ENCODE measurements at places on chromosomes 1 and 21.

DNA sequence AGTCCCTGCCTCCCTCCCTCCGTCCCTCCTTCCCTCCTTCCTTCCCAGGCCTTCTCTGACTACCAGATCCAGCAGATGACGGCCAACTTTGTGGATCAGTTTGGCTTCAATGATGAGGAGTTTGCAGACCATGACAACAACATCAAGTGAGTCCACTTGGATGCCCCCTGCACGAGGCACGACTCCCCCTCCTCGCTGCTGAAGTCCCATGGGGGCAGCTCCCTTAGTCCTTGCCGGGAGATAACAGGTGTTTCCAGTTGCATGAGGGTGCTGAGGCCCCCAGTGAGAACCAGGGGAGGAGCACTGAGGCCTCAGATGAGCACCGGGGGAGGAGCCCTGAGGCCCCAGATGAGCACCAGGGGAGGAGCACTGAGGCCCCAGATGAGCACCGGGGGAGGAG lies 200.0 kb downstream of the LIPI start:
- DNase-seq, result no peak

GRCh38 chr1:12302798-12303447 lies 73.1 kb downstream of the VPS13D start:
- DNase-seq, result no peak

- DNase-seq, result no peak
These were observed 13.2 kb downstream of the MEGF6 start for GRCh38 chr1:3598051-3598491.

DNA sequence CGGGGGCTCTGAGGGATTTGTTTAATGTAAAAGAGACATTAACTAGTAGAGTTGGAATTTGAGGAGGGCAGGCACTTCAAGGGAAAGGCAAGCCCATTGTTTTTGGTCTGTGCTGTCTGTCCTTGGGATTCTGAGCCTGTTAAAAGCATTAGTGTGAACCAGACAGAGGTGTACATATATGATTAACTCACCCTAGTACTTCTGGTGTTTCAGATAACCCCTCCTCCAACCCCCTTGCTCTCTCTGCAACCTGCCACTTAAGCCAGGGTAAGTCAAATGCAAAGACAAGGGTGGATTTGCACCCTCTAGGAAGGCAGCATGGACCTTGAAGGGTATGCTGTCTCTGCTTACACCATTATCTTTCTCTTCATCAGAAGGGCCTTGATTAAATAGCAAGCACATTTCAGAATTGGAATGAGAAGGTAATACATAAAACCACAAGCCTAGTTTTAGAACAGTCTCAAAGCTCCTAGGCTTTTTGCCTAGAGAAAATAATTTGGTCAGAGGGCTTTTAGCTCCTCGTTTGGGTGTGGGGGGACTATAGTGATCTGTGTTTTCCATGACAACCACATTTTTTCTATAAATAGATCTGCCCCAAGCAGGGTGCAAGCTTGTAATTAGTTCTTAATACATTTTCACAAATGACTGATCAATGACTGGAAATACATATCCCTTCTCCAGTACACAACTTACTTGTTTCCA lies 120.7 kb upstream of the SGIP1 start:
- no peak for DNase-seq

- no peak for DNase-seq
These were observed 53.4 kb downstream of the ATP1A1 start for GRCh38 chr1:116426401-116426800.

DNA sequence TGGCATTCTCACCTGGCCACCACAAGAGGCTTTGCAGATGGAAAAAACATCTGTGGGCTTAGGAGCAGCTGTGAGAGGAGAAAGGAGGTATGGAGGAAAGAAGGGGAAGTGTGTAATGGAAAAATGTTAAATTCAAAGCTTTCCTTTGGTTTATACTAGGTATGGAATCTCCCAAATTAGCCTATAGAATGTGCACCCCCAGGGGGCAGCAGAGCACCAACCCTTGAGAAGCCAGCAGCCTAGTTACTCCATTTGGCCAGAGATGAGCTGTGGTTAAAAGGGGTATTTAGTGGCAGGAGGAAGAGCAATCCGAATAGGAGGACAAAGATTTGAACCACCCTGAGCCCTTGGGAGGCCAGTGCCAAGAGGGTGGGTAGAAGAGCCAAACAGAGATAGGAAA lies 97.5 kb upstream of the CTTNBP2NL start:
- DNase-seq, result peak; percentile 1

GRCh38 chr1:20009212-20009611 lies 29.8 kb upstream of the PLA2G2A start:
- DNase-seq, result no peak

GRCh38 chr1:7643530-7643929 lies 127.6 kb upstream of the VAMP3 start:
- DNase-seq, result no peak

DNA sequence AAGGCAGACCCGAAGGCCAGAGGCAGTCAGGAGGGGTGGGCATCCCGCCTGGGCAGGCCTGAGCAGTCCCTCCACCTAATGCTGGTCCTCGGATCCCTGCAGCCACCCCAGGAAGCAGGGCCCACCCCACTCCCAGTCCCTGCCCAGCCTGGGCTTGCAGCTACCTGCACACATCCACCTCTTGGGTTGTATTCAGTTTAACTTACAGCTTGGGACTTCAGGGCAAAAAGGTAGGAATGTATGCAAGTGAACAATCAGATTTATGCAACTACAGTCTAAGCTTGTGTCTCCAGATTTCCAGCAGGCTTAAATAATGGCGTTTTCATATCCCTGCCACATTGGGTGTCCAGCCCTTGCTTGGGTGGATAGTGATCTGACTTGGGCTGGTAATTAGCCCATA lies 17.4 kb downstream of the LDLRAP1 start:
- DNase-seq, result no peak

GRCh38 chr1:171817511-171818265 lies 23.6 kb upstream of the DNM3 start:
- no peak for DNase-seq

DNA sequence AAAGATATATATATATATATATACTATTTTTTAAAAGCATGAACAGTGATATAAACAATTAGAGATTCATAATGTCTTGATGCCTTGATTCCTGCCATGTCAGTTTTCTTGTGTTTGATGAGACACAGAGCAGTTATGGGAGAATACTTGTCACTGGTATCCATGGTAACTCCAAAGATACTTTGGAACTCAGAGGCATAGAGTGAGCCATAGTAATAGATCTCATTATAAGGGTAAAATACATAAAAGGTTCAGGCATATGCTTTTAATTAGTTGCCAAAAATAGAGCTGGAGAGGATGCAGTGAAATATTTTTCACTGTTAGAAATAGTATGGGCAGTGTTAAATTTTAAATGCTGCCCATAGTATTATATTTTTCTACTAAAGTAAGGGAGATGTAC lies 134.1 kb downstream of the SYT14 start:
- DNase-seq, result no peak
